Left colon (tissue), 2 donors: ENCODE measurements at places on chromosomes 6 and 20. TPM values are rescaled to one million over a fixed set of nuclear protein-coding genes. Genes with fewer than 3 reads are reported as not detected.
A peak's percentile ranks its signal among the peaks of the same experiment; 100 is the strongest.

Gene LAMA5
- total RNA-seq: 18.2 TPM

Gene METTL24
- total RNA-seq: 0.31 TPM

GRCh38 chr6:81476881-81477280 is 275.6 kb downstream of the TENT5A start:
- DNase-seq: no peak

DNA sequence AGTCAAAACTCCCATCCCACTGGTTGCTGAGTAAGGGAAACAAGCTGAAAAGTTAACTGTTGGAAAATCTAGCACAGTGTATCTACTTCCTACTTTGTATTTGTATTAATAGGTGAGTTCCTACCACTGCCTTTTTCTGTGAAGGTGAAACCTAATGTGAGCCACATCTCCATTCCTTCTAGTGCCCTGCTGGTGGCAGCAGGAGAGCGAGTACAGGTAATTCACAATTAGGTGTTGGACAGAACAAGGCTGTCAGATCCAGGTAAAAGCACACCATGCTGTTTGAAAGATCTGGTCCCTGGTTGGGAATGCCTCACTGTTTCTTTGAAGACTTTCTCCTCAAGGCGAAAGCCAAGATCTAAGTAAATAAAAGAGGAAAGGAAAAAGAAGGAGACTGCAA is 528.4 kb downstream of the PKHD1 start:
- no peak for DNase-seq

DNA sequence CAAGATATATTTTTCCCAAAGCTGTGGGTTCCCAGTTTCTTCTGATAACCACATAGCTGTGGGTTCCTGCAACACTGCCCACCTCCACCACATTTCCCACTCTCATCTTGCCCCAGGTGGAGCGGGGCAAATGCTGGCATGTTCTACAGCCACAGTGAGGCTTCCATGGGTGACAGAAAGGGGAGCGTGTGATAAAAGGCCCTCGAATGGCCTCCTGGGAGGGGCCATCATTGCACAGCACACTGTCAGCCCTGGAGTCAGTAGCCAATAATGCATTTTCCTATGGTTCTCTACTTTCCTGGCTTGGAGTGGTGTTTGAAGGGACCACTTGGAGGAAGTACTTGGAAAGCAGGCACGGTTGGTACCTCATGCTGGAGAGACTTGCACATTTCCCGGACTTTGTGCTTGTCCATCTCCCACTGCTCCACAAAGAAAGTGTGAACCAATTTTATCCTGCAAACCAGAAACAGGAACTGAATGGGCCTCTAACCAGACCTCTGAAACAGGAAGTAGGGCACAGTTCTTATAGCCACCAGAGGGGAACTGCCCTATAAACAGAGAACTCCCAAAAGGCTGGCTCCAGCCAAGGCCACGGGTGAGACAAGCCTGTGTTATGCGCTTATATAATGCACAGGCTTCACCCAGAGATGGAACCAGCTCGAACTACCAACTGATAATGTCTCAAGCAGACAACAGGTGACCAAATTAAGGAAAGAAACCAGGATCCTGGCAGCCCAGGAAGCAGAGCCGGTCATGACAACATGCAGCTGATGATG is 8.6 kb downstream of the MAP3K5 start:
- DNase-seq: no peak

Gene ZNF292
- 32.7 TPM for total RNA-seq

Gene LTB
- total RNA-seq: 0.70 TPM

DNA sequence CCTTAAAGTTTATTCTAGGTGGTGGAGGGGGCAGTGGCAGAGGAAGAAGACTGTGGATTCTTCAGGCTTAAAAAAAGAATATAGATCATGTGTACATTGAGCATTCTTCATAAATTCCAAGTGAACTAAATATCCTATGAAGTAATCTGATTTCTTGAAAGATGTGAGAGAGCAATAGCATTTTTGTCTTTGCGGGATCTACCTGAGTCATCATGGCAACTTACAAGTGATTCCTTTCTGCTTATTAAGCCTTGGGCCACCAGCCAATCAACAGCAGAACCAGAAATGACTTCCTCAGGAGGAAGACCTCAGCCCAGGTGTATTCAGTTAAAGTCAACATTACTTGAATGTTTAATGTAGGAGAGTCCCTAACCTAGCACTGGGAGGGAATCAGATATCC is 756.9 kb downstream of the TFAP2A start:
- no peak for DNase-seq

DNA sequence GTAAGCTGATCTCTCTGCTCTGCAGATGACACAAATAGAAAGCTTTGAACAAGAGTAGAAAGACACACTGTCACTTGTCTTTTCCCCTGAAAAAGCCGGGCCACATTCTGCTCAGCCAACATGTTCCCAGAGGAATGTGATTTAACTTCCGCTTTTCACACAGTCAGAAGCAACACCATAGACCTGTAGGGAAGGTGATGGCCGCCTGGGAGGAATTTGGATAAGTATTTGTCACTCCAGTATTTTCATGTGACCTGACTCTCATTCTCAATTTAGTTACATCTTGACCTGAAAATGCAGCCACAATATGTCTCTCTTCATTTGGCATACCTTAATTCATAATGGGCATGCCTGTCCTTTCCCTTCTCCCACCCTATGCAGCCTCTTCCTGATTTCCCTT is 2.0 kb upstream of the GRM1 start:
- DNase-seq: no peak

GRCh38 chr20:17431621-17432364 is 99.4 kb downstream of the BFSP1 start:
- DNase-seq: peak; percentile 40

DNA sequence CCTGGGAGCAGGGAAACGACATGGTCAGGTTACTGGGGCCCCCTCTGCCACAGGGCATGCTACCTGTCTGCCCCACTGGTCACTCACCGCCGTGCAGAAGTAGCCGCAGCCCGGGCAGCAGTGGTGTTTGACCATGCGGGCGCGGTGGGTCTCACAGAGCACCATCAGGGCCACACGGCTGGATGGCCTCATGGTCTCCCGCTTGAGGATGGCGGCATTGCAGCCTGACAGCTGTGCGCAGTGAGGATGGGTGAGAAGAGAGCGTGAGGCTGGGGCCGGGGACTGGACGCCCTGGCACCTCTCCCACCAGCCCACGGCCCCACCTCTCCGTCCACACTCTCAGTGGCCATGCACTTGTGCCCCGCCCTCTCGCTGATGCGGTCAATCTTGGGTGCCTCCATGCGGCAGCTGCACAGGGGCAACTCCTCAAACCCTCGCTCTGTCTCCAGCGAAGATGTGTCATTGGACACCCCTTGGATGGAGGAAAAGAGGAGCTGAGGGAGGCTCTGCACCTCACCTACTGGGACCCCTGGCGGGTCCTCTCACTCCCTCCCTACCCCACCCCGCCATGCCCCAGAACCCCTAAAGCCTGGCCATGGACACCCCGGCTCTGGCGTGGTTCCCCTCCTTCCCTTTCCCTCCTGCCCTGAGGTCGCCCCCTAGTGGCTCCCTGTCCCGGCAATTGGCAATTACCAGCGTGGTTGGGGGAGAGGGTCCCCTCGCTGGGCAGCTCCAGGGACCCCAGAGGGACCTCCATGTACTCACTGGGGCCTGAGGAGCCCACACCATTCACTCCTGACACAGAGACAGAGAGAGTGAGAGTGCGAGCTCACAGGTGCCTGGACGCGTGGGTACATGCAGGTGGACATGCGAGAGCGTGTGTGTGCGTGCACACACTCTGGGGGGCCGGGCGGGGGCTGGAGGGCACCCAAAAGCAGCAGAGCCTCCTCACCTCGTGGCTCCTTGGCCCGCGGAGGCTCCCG is 8.9 kb downstream of the EHMT2 start:
- DNase-seq: peak; percentile 69

Gene GATA5
- total RNA-seq: not detected

Gene WFDC12
- total RNA-seq: 0.92 TPM

Gene THBD
- 7.0 TPM for total RNA-seq

Gene DEFB124
- not detected for total RNA-seq

Gene ARFGEF3
- 19.1 TPM for total RNA-seq

Gene TAAR9
- not detected for total RNA-seq

Gene SLC17A2
- total RNA-seq: not detected

DNA sequence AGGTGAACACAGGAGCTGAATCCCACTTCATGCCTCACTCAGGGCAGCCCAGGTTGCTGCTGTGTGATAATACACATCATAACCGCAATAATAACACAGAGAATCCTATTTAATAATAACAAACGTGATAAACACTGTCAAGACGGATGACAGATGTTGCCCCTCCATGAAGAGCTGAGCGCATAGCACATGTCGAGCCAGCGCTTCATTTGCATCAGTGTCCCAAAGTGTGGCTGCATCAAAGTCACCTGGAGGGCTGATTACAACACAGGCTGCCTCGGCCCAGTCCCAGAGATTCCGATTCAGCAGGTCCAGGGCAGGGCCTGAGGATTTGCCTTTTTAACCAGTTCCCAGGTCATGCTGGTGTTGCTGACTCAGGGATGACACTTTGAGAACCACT is 198.5 kb downstream of the QKI start:
- no peak for DNase-seq

DNA sequence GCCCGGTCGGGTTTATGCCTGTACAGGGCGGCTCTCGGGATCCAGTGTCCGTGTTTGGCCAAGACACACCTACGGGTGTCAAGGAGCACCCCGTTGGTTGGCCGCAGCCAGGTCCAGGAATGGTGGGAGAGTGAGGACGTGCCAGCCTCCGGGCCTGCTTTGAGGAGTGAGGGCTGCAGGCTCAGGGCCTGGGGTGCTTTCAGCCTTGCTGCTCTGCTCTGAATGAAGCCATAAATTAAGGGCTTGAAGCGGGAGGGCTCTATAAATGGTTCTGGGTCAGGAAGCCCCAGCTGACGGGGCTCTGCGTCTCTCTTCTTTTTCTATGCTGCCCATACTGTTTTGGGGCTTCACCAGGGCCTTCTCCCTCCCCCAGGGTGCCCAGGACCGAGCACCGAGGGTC is 15.1 kb downstream of the GATA5 start:
- DNase-seq: no peak

- peak; percentile 27 for DNase-seq
These were observed 172.9 kb downstream of the ADGRG6 start for GRCh38 chr6:142474531-142475289.

DNA sequence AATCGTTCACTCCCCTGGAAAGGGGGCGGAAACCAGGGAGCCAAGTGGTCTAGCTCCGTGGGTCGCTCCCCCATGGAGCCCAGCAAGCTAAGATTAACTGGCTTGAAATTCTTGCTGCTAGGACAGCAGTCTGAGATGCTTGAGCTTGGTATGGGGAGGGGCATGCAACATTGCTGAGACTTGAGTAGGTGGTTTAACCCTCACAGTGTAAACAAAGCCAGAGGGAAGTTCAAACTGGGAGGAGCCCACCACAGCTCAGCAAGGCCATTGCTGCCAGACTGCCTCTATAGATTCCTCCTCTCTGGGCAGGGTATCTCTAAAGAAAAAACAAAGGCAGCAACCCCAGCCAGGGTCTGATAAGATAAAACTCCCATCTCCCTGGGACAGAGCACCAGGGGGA is 43.2 kb downstream of the COL21A1 start:
- no peak for DNase-seq

DNA sequence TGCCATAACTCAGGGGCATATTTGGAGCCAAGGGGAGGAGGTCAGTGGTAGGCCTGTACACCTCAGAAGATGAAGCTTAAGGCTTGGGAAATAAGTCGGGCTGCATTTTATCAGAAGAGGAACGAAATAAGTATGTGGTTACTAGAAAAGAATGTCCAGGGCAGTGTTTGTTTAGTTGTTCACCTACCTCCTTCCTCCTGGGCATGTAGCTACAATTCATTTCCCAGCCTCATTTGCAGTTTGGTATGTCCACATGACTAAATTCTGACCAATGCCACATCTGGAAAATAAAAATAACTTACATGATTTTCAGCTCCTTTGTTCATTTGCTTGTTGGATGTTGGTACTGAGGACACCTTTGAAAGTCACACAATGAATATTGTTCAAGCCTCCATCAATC is 294.5 kb upstream of the RGS17 start:
- no peak for DNase-seq

GRCh38 chr20:50294164-50295088 is 103.8 kb downstream of the CEBPB start:
- no peak for DNase-seq

DNA sequence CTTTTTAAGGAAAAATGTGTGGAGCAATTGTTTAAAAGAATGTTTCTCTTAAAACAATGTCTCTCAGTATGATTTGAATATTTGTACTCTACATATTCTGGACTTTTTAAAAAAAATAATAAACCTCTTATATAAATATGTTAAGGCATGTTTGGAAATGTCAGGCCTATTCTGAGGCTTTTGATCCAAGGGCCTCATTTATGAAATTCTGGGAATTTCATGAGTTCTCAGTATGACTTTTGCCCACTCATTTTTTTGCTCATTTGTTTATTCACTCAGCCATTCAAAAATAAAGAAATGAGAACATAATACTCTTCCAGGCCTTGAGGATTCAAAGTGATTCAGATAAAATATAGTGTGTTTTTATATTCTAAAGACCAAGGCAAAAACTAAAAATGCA is 60.4 kb downstream of the DOK5 start:
- no peak for DNase-seq

GRCh38 chr6:24539416-24539815 is 44.6 kb downstream of the ALDH5A1 start:
- DNase-seq: no peak

DNA sequence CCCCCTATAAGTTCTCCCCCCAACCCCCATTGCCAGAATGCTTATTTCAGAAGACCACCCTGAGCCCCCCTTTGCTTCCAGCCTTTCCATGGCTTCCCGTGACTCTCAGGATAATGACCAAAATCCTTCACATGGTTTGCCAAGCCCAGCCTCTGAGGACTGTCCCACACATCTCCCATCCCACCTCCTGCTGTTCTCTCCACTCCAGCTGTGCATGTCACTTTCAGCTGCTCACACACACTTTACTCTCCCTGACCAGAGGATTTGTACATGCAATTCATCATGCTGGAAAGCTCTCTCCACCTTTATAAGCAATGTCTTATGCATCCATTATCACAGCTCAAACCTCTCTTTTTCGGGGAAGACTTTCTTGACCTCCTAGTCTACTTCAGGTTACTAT is 164.2 kb downstream of the PRL start:
- no peak for DNase-seq

DNA sequence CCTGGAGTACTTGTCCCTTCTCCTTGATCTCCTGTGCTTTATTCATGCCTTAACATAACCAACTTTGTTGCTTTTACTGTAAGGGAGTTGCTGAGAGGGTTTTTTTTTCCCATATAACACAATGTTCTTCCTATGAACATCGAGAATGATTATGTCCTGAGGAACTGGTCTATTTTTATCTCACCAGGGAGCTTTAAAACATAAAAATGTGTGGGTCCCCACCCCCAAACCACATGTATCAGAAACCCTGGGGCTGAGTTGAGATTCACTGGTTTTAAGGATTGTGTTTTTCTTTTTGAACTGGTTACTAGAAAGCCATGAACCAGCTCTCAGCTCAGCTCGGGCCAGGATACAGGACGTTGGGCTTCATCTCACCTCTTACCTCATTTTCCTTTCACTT is 118.5 kb upstream of the JAG1 start:
- no peak for DNase-seq

GRCh38 chr6:91135406-91136103 is 548.7 kb upstream of the MAP3K7 start:
- DNase-seq: no peak
